ENCODE measurements at places on chromosomes 6 and 20. TPM values are rescaled to one million over a fixed set of nuclear protein-coding genes. Genes with fewer than 3 reads are reported as not detected.

BNIP5 gene
- total RNA-seq: not detected

PSORS1C2 gene
- not detected for total RNA-seq

IL17A gene
- 0.50 TPM for total RNA-seq

BPIFB1 gene
- not detected for total RNA-seq

RAET1L gene
- total RNA-seq: not detected

NANP gene
- 1.8 TPM for total RNA-seq

PLA2G7 gene
- total RNA-seq: not detected

NMBR gene
- not detected for total RNA-seq

CPXM1 gene
- total RNA-seq: 0.23 TPM

DNA sequence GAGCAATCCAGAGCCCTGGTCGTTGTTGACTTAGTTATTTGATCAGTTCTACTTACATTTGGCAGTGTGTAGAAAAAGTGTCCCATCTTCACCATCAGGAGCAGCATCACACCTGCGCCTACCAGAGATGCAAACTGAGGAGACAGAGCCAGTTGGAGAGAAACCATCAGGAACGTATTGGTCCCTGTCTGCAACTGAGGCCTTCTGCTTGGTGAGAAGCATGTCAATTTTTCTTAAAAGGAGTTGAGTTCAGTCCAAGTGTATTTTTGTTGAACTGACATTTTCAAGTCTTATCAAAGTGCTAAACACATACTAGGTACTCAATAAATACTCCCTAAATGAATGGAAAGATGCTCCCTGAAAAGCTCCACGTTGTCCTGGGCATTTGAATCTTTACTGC, 47.9 kb upstream of the SRPK1 start:
- DNase-seq: no peak
- peaks cover 4% of the 10 kb centered on the region for H3K4me1 ChIP-seq
- H3K27ac ChIP-seq: no peak overlapping the region
- H3K4me3 ChIP-seq: no peak overlapping the region
- no peaks in the 10 kb centered on the region for H3K27me3 ChIP-seq

DNA sequence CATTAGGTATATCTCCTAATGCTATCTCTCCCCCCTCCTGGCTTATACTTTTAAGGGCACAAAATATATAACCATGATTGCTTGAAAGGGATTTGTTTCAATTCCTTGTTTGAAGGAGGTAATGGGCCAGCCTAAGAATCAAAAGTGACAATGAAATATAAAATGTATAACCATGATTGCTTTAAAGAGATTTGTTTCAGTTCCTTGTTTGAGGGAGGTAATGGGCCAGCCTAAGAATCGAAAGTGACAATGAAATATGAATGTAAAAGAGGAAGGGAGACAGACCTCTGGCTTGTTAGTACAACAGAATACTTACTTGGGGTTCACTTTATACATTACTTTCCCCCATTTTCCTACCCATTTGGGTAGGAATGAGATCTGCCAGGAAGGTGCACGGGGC, 55.5 kb downstream of the FOXC1 start:
- H3K27ac ChIP-seq: no peak overlapping the region
- H3K4me3 ChIP-seq: no peak overlapping the region
- H3K4me1 ChIP-seq: peaks cover 4% of the 10 kb centered on the region

DNA sequence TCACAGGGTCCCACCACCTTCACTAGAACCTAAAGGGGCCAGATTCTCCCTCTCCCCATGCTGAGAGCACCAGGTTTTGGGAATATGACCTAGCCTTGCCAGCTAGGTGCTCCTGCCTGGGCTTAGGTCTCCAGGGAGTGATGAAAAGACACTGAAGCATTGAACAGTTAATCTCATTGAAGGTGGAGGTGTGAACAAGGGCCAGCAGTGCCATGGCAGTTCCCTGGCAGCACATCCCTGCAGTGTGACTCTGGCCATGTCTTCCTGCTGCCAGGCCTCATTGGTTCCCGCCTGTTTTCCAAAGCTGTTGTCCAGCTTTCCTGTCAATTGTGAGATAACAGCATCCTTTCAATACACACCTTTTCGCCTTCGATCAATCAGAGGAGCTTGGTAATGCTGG, 10.9 kb downstream of the PPIL6 start:
- peaks cover 4% of the 10 kb centered on the region for H3K36me3 ChIP-seq
- H3K27ac ChIP-seq: no peak overlapping the region
- peaks cover 3% of the 10 kb centered on the region for H3K4me1 ChIP-seq
- no peak overlapping the region for H3K4me3 ChIP-seq
- no peak for DNase-seq
- H3K27me3 ChIP-seq: peaks cover 18% of the 10 kb centered on the region

DNA sequence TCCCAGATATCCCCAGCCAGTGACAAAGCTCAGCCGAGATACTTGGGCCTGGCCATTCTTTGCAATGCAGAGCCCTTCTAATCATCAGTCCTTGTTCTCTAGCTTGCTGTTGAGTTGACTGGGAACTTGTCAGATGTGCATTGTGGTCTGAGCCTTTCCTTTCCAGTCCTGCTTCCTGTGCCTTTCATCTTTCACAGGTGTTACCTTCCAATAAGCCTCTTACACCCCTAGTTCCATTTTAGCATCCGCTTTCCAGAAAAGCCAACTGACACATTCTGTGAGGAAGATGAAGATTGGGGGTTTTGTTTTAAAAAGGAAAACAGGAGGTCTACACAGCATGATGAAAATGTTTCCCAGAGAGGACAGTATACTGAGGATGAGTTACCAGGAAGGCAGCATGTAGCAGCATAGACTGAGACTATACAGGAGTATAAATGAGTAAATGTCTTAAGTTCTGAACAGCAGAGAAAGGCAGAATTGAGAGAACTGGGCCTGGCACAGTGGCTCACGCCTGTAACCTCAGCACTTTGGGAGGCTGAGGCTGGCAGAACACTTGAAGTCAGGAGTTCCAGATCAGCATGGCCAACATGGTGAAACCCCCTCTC, 5.6 kb upstream of the CEP85L start:
- no peak for DNase-seq
- H3K4me1 ChIP-seq: peaks cover 43% of the 10 kb centered on the region
- H3K36me3 ChIP-seq: no peaks in the 10 kb centered on the region
- no peaks in the 10 kb centered on the region for H3K27me3 ChIP-seq

- no peak overlapping the region for H3K4me3 ChIP-seq
- no peak for DNase-seq
- H3K27ac ChIP-seq: no peak overlapping the region
- H3K4me1 ChIP-seq: peaks cover 5% of the 10 kb centered on the region
- H3K36me3 ChIP-seq: peaks cover 2% of the 10 kb centered on the region
These were observed 21.6 kb upstream of the GFOD1 start for GRCh38 chr6:13508711-13509705.

- H3K36me3 ChIP-seq: no peaks in the 10 kb centered on the region
- H3K27ac ChIP-seq: no peak overlapping the region
- DNase-seq: no peak
- H3K4me3 ChIP-seq: no peak overlapping the region
- H3K27me3 ChIP-seq: peaks cover 29% of the 10 kb centered on the region
These were observed 188.9 kb upstream of the PRND start for GRCh38 chr20:4532772-4533171.

DNA sequence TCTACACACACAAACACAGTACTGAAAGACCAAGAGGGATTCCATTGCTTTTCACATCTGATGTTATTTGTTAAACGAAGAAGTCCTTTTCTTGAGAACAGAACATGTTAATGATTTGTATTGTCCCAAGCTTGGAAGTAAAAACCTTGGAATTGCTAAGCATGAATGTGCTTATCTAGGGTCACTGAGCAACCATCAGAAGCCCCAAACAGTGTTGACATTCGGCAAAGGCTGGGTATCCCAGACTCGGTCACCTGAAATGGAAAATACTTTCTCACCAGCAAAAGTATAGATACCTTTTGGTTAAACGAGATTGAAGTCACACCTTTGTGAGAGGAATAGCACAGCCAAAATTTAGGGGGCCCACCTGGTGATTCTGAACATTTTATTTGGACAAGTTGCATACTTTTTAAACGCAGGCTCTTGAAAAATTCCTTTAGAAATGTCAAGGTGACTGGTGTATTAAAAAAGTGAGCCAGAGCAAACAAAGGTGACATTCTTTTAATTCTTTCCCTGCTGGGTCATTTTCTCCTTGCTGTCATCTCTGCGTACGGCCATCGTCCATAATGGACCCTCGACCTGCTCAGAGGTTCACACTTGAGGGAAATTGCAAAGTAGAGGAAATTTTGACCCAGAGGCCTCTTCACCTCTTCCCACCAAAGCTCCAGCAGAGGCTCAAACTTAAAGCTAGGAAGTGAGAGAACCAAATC, 95.8 kb upstream of the FOXA2 start:
- H3K27ac ChIP-seq: no peak overlapping the region
- H3K4me1 ChIP-seq: no peaks in the 10 kb centered on the region
- no peaks in the 10 kb centered on the region for H3K36me3 ChIP-seq
- no peak for DNase-seq

- H3K27ac ChIP-seq: peak overlapping the region; percentile 98
- H3K27me3 ChIP-seq: no peaks in the 10 kb centered on the region
- H3K4me1 ChIP-seq: peaks cover 80% of the 10 kb centered on the region
- H3K4me3 ChIP-seq: peak overlapping the region; percentile 49
These were observed 8.5 kb downstream of the IGF2R start for GRCh38 chr6:159977255-159977903.

GRCh38 chr6:149938571-149939355, 3.1 kb upstream of the ULBP2 start:
- peak overlapping the region; percentile 99 for H3K27ac ChIP-seq
- H3K36me3 ChIP-seq: peaks cover 2% of the 10 kb centered on the region
- DNase-seq: peak; percentile 51
- peaks cover 68% of the 10 kb centered on the region for H3K27me3 ChIP-seq

DNA sequence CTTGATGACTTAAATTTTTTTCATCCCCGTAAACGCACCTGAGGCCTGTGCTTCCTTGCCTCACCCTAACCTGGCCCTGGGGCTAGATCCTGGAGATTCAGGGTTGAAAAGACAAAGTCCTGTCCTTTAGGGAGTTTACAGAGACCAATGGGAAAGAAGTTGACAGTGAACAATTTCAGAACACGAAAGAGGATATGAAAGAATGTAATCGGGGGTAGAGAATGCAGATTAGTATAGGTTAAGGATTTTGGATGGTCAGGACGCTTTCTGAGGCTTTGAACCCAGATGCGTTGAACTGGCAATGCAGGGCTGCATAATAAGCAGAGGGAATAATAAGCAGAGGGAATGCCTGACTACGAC, 1.7 kb upstream of the FBXO5 start:
- H3K4me3 ChIP-seq: peak overlapping the region; percentile 97
- H3K27me3 ChIP-seq: no peaks in the 10 kb centered on the region
- peak overlapping the region; percentile 95 for H3K27ac ChIP-seq
- peaks cover 5% of the 10 kb centered on the region for H3K36me3 ChIP-seq

- no peak for DNase-seq
- H3K36me3 ChIP-seq: no peaks in the 10 kb centered on the region
- no peaks in the 10 kb centered on the region for H3K27me3 ChIP-seq
- no peak overlapping the region for H3K4me3 ChIP-seq
These were observed 354.6 kb upstream of the FLRT3 start for GRCh38 chr20:14691994-14692393.

GRCh38 chr6:131255434-131255833, 120.2 kb downstream of the AKAP7 start:
- peaks cover 7% of the 10 kb centered on the region for H3K36me3 ChIP-seq
- H3K4me3 ChIP-seq: no peak overlapping the region
- no peaks in the 10 kb centered on the region for H3K27me3 ChIP-seq
- DNase-seq: no peak
- H3K27ac ChIP-seq: peak overlapping the region; percentile 89
- H3K4me1 ChIP-seq: peaks cover 22% of the 10 kb centered on the region

- H3K4me3 ChIP-seq: no peak overlapping the region
- peaks cover 15% of the 10 kb centered on the region for H3K4me1 ChIP-seq
- no peak overlapping the region for H3K27ac ChIP-seq
- no peaks in the 10 kb centered on the region for H3K36me3 ChIP-seq
These were observed 228.6 kb upstream of the JARID2 start for GRCh38 chr6:15017261-15017660.

- no peak overlapping the region for H3K27ac ChIP-seq
- no peak overlapping the region for H3K4me3 ChIP-seq
- H3K36me3 ChIP-seq: no peaks in the 10 kb centered on the region
- H3K27me3 ChIP-seq: peaks cover 34% of the 10 kb centered on the region
These were observed 3.2 kb upstream of the PLEKHG1 start for GRCh38 chr6:150596439-150596838.

DNA sequence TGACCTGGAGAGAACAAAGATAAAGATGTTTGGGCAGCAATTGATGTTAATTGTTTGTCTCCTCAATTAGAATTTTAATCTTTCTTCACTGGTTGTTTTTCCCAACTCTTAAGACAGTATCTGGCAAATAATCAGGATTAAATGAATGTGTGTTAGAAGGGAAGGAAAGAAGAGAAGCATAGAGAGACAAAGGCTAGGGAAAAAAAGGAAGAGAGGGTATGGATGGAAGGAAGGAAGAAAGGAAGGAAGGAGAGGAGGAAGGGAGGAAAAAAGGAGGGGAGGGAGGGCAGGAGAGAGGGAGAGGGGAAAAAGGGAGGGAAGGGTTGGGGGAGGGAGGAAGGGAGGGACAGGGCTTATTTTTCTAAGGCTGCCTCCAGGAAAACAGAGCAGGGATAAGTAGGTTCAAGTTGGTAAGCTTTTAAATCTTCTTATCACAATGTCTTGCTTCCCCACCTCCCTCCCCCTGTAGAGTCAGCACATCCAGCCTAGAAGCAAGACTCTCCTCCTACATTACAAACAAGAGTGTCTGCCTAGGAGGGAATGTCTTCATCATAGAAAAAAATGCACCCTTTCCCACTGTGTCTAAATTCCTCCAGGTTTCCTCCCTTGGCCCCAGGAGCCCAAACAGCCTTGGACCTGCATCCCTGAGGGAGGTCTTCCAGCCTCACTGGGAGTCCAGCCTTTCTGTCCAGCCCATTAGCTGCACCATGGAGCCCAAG, 447.8 kb upstream of the JARID2 start:
- H3K4me1 ChIP-seq: peaks cover 8% of the 10 kb centered on the region
- peaks cover 3% of the 10 kb centered on the region for H3K36me3 ChIP-seq

GRCh38 chr6:113805173-113805790, 51.9 kb upstream of the MARCKS start:
- no peak for DNase-seq
- no peaks in the 10 kb centered on the region for H3K36me3 ChIP-seq
- H3K4me1 ChIP-seq: peaks cover 6% of the 10 kb centered on the region
- peaks cover 4% of the 10 kb centered on the region for H3K27me3 ChIP-seq

GRCh38 chr6:7184502-7184901, 76.7 kb downstream of the RREB1 start:
- no peak for DNase-seq
- no peaks in the 10 kb centered on the region for H3K27me3 ChIP-seq
- H3K4me3 ChIP-seq: no peak overlapping the region
- H3K36me3 ChIP-seq: peaks cover 8% of the 10 kb centered on the region

DNA sequence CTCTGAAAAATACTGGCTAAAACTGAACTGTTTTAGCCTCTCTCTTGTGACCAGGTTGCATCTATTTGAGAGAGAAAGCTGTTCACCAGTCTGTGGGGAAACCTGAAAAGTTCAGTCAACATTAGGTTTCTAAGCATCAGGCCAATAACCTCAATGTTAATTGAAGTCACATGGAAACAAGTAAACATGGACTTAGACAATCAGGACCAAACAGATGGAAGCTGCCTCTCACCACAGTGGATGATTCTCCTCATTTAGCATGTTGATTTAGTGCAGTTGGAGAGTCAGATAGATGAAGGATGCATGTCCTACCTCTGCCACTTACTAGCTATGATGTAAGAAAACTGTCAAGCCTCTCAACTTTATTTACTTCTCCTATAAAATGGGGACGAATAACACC, 18.2 kb downstream of the SCGN start:
- H3K4me1 ChIP-seq: no peaks in the 10 kb centered on the region
- H3K36me3 ChIP-seq: no peaks in the 10 kb centered on the region
- no peak overlapping the region for H3K27ac ChIP-seq
- H3K4me3 ChIP-seq: no peak overlapping the region
- H3K27me3 ChIP-seq: peaks cover 15% of the 10 kb centered on the region

- H3K27me3 ChIP-seq: no peaks in the 10 kb centered on the region
- no peak overlapping the region for H3K4me3 ChIP-seq
- no peaks in the 10 kb centered on the region for H3K36me3 ChIP-seq
- no peak overlapping the region for H3K27ac ChIP-seq
These were observed 552.4 kb downstream of the RFPL4B start for GRCh38 chr6:112899541-112899940.

All from T-helper 17 cell (primary cell).